ENCODE measurements at places on chromosomes 4 and X. TPM values are rescaled to one million over a fixed set of nuclear protein-coding genes. Genes with fewer than 3 reads are reported as not detected.

GRCh38 chr4:82519072-82519471 lies 42.7 kb downstream of the TMEM150C start:
- DNase-seq: no peak

DNA sequence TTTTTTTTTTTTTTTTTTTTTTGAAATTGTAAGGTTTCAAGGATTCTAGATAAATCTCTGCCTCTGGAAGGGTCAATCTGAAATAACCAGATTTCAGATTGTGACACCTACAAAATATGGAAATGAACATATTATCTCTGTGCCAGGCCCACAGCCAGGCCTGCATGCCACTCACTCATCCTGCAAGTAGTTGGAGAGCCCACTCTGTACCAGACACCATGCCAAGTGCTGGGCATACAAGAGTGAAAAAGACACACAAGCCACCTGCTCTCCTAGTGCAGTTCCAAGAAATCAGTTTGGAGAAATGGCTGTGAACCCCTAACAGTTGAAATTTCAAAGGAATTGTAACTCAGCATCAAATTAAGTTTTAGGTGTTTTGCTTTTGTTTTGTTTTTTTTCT lies 145.9 kb upstream of the NOCT start:
- no peak for DNase-seq

DNA sequence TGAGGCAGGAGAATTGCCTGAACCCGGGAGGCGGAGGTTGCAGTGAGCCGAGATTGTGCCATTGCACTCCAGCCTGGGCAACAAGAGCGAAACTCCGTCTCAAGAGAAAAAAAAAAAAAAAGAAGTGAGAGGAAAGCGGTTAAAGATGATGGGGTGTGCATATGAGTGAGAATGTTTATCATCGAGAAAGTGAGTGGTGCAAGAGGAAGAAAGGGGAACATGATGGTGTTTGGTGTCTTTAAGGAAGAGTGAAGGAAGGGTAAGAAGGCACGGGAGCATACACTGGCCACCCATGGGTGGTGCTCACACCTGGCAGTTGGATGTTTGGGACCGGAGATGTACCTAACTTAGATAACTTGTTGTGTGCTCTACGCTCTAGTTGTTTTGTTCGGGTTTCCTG lies 62.2 kb downstream of the STOX2 start:
- no peak for DNase-seq

DNA sequence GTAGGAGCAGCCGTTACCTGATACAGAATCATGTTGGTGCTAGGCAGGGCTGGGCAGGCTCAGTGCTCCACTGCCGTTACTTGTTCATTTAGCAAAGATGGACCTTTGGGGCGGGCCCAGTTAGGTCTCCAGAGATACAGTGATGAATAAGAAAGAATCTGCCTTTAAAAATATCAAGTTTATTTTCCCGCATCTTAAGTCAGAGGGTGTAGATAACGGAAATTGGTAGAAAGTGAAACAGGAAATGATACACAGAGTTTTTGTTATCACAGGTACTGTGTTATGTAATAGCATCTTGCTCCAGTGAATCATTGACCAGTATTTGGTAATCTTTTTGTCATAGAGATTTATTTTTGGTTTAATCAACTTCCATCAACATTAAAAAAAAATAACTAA lies 5.5 kb downstream of the TMEM131L start:
- no peak for DNase-seq

DNA sequence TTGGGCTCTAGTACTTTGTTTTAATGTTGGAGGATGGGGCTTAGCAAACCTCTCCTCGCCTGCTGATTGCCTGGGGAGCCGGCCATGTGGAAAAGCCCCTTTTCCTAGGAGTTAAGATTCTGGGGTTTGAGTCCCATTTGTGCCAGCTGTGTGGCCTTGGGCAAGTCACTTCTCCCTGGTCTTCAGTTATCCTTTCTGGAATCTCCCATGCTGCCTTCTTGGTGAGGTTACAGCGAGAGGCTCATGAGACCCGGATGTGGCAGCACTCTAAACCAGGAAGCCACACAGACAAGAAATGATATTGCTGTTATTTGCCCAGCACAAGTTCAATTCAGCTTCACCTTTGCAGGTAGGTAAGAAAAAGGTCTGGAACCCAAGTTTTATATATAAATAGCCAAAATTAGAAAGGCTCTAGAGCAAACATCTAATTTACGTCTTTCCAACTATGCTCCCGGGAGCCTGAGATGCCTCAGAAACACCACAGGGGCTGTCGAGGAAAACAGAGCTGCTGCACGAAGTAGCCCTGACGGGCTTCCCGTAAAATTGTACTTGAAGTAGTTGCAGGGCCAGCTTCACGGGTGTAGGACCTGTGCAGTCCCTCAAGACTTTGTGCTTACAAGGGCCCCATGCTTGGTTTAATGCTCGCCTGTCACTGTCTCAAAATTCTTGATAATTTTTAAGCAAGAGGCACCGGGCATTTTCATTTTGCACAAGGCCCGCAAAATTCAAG lies 8.3 kb upstream of the SASH3 start:
- no peak for DNase-seq

DNA sequence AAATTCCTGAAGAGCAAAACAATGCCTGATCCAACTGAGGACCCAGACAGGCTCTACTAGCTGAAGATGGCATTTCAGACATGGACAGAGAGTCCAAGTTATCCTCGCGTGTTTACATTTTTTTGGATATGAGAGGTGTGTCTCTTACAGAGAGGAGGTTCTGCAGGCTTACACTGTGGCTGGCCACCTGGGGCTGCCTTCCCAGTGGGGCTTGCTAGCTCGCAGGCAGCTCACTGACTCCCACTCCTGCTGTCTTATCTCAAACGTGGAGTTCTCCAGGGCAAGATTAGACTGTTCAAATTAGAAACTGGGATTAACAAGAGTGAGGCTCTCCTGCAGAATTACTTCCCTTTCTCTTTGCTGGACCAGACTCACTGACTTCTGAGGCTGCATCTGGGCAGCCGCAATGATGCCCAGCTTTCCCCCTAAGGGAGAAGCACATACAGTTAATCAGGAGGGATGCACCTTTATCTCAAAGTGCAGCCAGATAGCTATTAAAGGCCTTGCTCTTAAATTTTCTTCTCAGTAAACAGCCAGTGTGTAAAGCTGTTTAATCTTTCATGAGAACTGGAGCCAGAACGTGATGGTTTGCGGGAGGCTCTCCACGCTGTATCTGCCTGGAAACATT lies 123.0 kb downstream of the ENPP6 start:
- no peak for DNase-seq

GRCh38 chr4:151573474-151573873 lies 164.5 kb downstream of the FHIP1A start:
- no peak for DNase-seq

Gene CLDN2
- total RNA-seq: not detected

Gene F8A3
- 20.8 TPM for total RNA-seq
